ENCODE measurements at places on chromosomes 3 and 15.

GRCh38 chr3:72348357-72348756, 499.9 kb downstream of the SHQ1 start:
- no peak for DNase-seq

DNA sequence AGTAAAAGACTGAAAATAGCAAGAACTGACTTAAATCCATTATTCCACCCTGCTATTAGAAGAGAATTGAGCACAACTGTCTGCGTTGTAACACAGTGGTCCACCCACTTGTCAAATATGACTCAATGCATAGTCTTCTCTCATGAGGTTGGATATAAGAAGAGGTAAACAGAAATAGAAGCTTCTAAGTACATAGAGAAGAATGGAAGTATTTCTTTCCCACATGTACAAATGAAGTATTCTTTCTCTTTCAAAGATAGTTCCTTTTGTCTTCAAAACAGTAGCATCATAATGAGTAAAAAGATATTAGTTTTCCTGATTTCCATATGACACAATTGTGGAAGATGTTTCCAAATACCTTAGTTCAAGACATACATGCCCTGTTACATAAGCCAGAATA, 348.6 kb upstream of the CCDC54 start:
- DNase-seq = no peak

DNA sequence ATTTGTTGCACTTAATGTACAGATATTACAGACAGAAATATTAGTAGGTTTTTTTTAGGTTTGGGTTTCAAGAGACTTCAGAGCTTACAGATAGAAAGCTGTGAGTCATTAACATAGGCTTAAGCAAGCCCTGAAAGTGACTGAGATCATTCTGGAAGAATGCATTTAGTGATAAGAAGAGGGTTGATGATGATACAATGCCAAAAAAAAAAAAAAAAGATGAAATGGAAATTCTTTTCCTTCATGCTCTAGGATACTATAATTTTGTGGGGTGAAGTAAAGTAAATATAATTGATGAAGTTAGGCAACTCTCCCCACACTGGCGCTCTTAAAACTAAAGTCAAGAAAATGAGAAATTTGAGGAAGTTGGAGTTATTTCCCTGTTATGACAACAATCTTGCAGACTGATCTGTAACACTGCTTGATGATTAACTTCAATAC, 169.4 kb upstream of the ZNF385D start:
- peak; percentile 51 for DNase-seq

GRCh38 chr3:74883690-74884089, 269.2 kb upstream of the CNTN3 start:
- DNase-seq = no peak

DNA sequence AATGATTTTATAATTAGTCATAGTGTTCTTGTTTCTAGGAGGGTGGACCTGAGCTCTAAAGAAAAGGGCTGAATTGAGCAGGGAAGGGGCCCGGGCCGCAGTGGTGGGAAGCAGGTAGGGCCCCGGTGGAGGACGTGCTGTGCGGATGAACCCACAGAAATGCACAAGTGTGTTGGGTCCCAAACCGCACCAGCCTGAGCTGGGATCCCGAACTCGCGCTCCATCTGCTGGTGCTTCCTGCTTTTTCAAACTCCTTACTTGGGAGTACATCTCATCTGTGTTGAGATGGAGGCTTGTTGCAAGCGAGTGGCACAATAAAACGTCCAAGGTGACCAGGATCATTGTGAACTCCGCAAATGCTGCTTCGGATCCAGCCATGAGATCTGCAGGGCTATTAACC, 244.8 kb upstream of the IGF1R start:
- DNase-seq = no peak

GRCh38 chr3:82960379-82960778, 1198.9 kb upstream of the GBE1 start:
- DNase-seq = no peak

GRCh38 chr3:119245778-119246177, 5.1 kb upstream of the B4GALT4 start:
- peak; percentile 43 for DNase-seq

- DNase-seq = no peak
These were observed 379.9 kb upstream of the RBMS3 start for GRCh38 chr3:28901018-28901417.

GRCh38 chr3:115693868-115694267, 70.6 kb downstream of the GAP43 start:
- DNase-seq = no peak

DNA sequence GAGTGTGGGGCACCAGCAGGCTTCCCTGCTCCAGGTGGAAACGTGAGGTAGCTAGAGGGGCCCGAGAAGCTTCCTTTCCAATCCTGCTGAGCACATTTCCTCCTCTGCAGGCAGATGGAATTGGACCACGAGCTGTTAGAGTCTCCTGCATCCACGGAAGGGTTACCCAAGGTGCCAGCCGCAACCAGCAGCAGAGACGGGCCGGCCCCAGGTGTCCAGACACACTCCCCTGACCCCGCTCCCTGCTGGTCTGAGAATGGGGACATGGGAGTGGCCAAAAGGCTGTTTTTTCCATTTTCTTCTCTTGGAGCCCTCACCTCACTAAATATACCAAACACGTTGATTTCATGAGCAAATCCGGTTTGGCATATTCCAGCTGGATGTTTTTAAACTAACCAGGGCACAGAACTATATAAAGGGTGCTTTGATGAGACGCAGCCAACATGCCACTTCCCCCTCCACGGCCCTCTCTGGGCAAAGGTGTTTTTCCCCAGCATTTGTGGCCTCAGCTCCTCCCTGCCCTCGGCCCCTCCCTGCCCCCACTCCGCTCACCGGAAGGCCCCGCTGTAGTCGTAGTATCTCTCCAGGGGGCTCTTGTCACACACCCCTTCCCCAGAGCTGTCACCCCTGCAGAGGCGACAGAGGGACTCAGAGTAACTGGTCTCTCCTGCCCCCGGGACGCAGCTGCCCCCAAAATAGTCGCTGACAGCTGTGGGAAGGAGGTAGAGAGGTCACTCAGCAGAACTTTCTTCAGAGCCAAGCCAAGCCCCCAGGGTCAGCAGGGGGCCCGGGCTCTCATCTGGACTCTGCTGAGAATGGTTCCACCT, 7.0 kb downstream of the MELTF start:
- no peak for DNase-seq

DNA sequence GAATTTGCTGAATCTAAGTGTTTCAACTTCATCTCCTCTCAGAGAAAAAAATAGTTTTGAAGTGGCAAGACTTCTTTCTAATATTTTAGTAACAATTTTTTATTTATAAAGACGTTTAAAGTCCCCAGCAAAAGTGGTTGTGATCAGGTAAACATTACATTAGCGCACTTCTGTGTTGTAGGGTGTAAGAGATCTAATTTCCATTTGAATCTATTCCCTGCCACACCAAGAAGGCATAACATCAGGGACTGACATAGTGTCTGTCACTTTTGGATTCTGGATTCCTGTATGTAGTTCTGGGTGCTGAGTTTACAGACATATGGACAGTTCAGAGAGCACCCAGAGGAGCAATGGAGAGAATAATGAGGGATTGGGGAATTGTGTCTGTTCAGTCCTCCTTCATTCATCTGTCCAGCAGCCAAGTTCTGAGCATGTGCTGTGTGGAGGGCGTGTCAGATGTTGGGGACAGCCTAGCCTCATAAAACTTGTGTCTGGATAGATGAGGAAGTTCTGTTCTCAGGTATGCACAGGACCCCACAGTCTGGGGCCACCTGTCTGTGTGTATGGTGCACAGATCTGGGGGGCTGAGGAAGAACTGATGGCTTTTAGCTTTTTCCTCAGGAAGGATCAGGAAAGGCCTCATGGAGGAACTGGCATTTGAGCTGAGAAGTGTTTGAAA, 65.6 kb downstream of the MAP2K5 start:
- DNase-seq = no peak

DNA sequence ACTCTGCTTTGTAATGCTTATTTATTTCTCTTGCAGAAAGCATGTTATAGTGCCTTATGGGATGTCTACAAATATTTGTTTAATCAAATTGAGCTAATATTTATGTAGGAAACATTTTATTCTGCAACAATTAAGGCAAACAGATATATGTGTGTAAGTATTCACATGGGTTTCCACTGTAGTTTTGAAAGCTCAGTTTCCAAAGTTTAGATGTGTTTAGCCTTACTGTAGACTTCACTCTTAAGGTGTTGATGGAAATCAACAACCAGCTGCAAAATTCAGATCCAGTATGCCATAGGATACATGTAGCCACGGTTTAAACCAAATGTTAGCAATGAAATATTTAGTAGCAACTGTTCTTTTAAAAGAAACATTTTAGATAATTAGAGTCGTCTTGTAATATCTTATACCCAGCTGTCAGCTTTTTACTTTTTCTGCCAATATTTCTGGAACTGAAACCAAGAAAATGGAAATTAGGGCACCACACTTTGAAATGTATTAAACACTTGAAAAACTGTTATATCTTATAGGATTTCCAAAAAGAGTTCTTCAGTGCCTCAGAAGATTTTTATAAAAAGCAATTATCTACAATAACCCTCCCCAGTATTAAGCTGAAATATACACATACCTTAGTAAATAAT, 18.5 kb downstream of the PIK3CA start:
- DNase-seq = no peak

DNA sequence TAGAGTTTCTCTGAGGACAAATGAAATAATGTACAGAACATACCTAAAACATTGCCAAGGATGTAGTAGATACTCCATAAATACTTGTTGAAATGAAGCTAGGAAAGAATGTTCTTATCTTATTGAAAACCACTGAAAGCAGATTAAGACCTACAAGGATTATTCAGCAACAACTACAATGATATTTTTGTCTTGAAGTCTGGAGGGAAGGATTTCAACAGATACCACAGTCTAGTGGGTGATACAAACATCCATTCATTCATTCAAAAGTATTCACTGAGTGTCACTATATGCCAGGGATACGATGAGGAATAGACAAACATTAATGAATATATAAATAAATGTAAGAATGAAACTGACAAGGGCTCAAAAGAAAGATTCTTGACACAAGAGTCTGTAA, 74.7 kb upstream of the THBS1 start:
- DNase-seq = no peak

GRCh38 chr3:13086531-13086981, 13.3 kb upstream of the IQSEC1 start:
- no peak for DNase-seq

- no peak for DNase-seq
These were observed 68.0 kb downstream of the CASR start for GRCh38 chr3:122251428-122251827.

- DNase-seq = no peak
These were observed 72.8 kb upstream of the MYO5C start for GRCh38 chr15:52368402-52368801.

GRCh38 chr15:59531066-59531675, 80.4 kb upstream of the GCNT3 start:
- no peak for DNase-seq

DNA sequence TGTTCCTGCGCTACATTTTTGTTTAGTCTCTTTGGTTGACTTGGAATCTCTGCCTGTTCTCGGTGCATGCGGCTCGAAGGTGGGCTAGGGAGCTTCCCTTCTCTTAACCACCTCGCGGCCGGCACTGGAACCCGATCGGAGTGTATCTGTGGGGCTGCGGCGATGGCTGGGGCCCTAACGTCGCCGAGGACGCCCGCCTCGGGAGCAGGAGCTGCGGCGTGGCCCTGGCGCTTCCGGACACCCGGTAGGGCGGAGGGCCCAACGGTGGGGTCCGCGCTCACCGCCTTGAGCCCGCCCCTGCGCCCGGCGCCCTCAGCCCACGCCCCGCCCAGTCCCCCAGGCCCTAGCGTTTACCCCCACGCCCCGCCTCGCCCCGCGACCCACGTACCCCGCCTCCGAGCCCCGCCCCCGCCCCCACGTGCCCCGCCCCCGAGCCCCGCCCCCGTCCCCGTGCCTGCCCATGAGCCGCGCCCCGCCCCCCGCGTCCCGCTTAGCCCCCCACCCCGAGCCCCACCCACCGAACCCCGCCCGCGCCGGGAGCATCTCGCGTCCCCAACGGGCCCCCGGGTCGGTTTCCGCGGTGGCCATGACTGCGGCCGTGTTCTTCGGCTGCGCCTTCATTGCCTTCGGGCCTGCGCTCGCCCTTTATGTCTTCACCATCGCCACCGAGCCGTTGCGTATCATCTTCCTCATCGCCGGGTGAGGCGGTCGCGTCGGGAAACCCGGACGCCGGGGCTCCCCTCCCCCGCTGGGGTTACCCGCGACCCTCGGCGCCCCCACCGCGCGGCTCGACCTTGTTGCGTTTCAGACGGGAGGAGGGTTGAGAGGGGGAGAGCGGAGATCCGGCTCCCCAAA, at the start of gene APH1B:
APH1B (plus strand) TSS at position 568 of the 855 bp plus-strand sequence; CDS start at position 587, 19 bp downstream.
- peak; percentile 82 for DNase-seq

GRCh38 chr15:26156051-26156450, 292.9 kb upstream of the ATP10A start:
- DNase-seq = no peak

GRCh38 chr3:12239301-12239700, 49.6 kb upstream of the PPARG start:
- DNase-seq = peak; percentile 4

DNA sequence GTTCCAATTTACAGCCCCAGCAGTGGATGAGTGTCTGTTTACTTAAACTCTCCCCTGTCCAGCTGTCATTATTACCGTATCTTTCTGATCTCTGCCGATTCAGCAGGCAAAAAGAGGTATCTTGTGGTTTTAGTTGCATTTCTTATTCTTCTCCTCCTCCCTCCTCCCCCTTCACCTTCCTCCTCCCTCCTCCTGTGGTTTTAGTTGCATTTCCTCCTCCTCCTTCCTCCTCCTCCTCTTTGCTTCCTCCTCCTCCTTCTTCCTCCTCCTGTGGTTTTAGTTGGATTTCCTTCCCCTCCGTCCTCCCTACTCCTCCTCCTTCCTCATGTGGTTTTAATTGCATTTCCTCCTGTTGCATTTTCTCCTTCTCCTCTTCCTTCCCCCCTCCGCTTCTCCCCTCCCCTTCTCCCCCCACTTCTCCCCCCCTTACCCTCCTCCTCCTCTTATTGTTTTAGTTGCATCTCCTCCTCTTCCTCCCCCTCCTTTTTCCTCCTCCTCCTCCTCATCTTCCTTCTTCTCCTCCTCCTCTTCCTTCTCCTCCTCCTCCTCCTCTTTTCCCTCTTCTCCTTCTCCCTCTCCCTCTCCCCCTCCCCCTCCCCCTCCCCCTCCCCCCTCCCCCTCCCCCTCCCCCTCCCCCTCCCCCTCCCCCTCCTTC, 25.3 kb upstream of the VPS33B start:
- DNase-seq = no peak

DNA sequence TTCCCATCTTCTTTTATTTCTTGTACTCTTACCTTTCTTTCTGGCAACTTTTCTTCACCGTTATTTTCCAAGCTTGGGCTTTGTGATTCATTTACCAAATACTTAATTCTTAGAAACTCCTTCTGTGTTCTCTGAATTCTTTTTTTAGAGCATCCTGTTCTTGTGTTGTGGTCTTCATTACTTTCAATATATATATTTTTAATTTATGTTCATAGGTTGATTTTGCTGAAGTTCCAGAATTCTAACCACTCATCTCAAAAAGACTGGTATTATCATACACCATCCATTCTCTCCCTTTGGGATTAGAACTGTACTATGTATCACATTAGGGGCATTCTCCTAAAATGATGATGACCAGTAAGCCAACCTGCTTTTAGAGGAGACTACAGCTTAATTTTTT, 362.3 kb upstream of the CBLB start:
- DNase-seq = no peak

- no peak for DNase-seq
These were observed 310.4 kb downstream of the RYR3 start for GRCh38 chr15:33621141-33621540.

Data from muscle of back (tissue), 13 donors.